Urinary bladder (tissue), 4 donors: ENCODE measurements at places on chromosomes 4 and X. TPM values are rescaled to one million over a fixed set of nuclear protein-coding genes. Genes with fewer than 3 reads are reported as not detected.

The SULT1B1 gene
- polyA plus RNA-seq, result 1.3 TPM

DNA sequence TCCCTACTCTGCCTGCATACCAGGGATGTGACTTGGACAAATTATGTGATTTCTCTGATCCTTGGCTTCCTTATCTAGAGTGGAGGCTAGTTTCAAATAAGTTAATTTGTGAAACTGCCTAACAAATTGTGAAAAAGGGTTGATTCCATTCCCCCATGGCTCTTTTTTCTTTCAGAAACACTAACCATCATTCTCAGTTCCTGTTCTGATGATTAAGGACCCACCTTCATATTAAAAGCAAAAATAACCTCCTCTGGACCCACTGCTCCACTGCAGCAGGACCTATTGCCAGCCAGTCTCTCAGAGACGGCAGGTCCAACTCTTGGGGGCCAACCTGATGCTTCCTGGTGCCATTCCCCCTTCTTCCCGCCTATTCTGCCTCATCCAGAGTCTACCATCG lies 4.5 kb upstream of the ANXA5 start:
- no peak for DNase-seq

DNA sequence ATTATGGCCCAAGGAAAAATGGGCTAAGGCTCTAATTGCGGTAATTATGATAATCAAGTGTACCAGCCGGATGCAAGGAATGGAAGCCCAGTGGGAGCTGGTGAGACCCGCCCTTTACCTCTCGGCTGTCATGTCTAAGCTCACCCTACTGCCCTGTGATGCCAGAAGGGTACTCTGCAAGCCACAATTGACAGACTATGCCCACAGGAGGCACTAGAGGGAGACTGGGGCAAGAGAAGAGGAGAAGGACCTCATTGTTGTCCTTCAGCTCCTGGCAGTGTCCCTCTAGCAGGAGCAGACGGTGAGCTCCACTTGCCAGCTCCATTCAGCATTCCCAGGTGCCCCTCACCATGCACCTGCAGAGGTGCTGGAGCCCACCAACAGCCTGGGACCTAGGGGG lies 141.8 kb downstream of the SMIM20 start:
- no peak for DNase-seq

The CT45A6 gene
- not detected for polyA plus RNA-seq

The PRICKLE3 gene
- polyA plus RNA-seq, result 15.2 TPM

- DNase-seq, result no peak
Observed at GRCh38 chr4:148344941-148345340, 97.3 kb downstream of the NR3C2 start.

The CENPVL2 gene
- not detected for polyA plus RNA-seq

DNA sequence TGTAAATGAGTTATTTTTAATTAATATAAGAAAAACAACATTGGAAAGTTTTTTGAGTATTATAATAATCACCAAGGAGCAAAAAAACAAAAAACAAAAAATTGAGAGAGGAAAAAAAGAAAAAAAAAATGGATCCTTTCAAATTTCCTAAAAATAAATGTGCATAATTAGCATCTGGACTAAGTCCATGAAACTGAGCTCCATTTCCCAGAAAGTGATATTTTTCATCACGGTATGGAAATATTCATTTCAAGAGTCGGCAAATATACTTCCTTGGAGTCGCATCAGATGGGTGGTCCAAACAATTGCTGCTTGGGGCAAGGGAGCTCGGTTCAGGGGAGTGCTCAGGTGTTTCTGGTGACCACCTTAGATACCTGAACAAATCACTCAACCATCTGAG lies 305.1 kb downstream of the LDB2 start:
- DNase-seq, result no peak

DNA sequence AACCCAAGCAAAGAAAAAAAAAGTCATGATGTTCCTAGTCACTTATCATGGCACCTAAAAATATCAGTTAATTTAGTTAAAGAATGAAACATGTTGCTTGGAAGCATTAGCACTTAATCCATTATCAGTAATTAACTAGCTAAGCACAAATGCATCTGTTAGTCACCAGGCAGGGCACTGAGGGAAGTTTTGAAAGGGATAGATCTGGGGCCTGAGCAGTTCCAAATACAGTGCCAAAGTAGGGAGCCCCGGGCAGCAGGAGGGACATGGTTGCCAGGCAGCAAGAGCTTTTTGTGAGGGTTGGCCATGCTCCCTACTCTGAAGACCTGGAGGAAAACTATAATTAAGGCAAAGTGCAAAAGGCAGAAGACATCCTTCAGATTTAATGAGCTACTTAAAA lies 62.0 kb downstream of the PHKA1 start:
- no peak for DNase-seq

- DNase-seq, result no peak
Observed at GRCh38 chrX:114268643-114269042, 315.2 kb upstream of the HTR2C start.

- DNase-seq, result peak; percentile 25
Observed at GRCh38 chr4:31370866-31371465, 650.8 kb downstream of the PCDH7 start.

The MAOB gene
- polyA plus RNA-seq, result 60.3 TPM

- DNase-seq, result no peak
Observed at GRCh38 chr4:87012265-87012953, 77.6 kb downstream of the AFF1 start.

- no peak for DNase-seq
Observed at GRCh38 chr4:74503580-74503979, 58.6 kb downstream of the AREG start.

The HDAC8 gene
- 19.7 TPM for polyA plus RNA-seq

GRCh38 chrX:153445106-153445855 lies 575 bp downstream of the TREX2 start:
- no peak for DNase-seq
